Fibroblast of pulmonary artery (primary cell): ENCODE measurements at places on chromosomes 6 and 20.
A peak's percentile ranks its signal among the peaks of the same experiment; 100 is the strongest.

- DNase-seq, result no peak
Observed at GRCh38 chr6:112469306-112469705, 122.2 kb downstream of the RFPL4B start.

DNA sequence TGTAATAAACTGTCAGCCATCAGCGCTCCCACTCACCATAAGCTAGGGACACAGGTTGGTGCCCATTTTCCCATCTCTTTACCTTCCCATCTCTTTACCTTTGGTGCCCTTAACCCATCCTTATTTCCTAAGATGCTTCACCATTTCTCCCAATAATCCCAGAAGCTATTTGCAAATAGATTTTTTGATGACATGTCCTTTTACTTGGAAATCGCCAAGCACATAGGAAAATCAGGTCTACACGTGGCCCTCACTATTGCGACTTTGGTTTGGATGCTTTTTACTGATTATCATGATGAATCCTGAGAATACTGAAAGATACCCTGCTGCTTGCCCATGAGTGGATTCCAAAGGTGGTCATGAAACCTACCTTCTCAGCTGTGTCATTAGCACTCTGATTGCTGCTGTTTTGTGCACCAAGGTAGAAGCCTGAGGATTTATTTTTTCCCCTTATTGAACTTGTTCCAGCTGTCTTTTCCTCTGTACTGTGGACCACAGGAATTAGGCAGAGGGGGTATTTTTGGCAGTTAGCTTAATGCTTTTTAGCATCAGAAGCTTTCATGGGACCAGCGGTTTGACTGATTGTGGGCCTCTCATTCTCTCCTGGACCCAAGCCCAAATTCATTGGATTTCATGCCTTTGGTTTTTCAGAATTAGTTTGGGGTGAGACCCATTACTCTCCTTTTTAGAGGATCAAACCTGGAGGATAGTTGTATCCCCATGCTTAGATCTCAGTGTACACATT lies 229.6 kb upstream of the RIN2 start:
- no peak for DNase-seq

DNA sequence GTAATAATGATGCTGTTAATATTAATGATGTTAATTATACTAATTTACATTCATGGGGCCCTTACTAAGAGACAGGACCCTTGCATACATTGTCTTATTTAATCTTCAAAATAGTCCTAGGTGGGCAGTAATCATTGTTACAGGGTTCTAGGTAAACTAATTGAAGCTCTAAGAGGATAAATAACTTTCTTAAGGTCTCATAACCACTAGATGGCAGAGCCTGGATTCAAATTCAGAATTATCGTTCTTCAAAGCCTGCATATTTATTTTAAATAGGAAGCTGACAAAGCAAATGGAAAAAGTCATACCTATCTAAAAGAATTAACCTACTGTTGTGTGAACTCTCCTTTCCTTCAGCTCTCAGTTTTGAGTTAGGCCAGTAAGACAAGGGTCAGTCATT lies 23.5 kb downstream of the PTCHD4 start:
- DNase-seq, result peak; percentile 62

- DNase-seq, result peak; percentile 53
Observed at GRCh38 chr6:41940759-41941279, 789 bp downstream of the CCND3 start.

- no peak for DNase-seq
Observed at GRCh38 chr6:44400572-44400971, 13.1 kb downstream of the CDC5L start.

DNA sequence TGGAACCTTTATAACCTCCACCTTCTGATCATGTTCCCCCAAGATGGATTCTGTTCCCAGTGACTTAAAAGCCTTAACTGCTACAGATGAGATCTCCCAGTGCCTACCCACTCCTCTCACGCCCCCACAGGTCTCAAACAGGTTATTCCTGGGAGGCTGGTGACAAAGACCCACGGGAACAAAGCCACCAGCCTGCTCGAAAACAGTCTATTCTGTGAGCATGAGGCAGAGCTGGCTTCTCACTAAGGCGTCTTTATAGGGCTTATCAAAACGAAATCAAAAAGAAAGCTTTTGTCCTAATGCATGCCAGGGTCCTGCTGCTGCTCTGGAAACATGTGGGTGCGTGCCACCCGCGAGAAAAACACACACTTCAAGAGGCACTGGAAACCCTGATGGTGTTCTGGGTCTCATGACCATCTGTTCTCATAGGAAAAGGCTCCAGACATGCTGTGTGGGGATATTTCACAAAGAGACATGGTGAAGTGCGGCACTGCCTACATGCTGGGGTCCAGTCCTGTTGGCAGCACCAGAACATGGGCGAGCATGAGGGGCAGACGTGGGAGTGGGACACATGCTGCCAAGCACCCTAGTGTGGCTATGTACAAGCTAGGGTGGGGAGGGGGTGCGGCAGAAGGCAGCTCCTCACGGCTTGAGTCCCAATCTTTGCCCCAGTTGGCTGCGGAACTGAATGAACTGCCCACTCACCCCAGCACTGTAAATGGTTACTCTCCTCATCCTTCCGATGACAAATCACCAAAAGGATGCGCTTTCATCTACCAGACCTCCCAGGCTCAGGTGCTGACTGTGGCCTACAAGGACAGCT lies 2.1 kb downstream of the FKBP1A start:
- DNase-seq, result no peak

- no peak for DNase-seq
Observed at GRCh38 chr6:151885234-151885633, 77.8 kb downstream of the ESR1 start.
